Sigmoid colon (tissue), 7 donors: ENCODE measurements at places on chromosomes 5 and 9.

- no peaks in the 10 kb centered on the region for H3K4me1 ChIP-seq
- no peak for DNase-seq
- H3K4me3 ChIP-seq: no peak overlapping the region
- H3K27me3 ChIP-seq: no peaks in the 10 kb centered on the region
- H3K27ac ChIP-seq: no peak overlapping the region
Observed at GRCh38 chr5:119032656-119033055, 38.2 kb upstream of the DMXL1 start.

- peaks cover 79% of the 10 kb centered on the region for H3K27me3 ChIP-seq
- H3K27ac ChIP-seq: no peak overlapping the region
- DNase-seq: no peak
- no peak overlapping the region for H3K4me3 ChIP-seq
Observed at GRCh38 chr9:124008303-124008693, 3.3 kb upstream of the LHX2 start.

GRCh38 chr5:177484902-177485549 lies 11.6 kb upstream of the DBN1 start:
- H3K36me3 ChIP-seq: peaks cover 82% of the 10 kb centered on the region
- H3K4me1 ChIP-seq: peaks cover 76% of the 10 kb centered on the region
- DNase-seq: no peak
- no peak overlapping the region for H3K4me3 ChIP-seq

DNA sequence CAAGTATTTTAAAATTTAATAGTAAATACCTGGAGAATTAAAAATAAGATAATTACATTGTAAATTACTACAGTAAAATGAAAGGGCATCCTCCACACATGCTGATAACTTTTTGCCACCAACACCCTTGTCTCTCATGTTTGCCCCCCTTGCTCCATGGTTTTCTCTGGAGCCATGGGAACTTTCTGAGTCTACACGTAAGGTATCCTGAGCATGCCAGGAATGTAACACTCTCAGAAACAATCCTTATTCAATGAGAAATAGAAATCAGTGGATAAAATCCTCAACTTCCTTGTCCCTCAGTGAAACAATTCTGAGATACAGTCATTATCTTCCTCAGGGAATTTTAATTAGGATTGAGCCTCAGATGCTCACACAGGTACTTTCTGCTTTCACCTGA lies 108.9 kb downstream of the IZUMO3 start:
- no peak overlapping the region for H3K27ac ChIP-seq
- H3K27me3 ChIP-seq: no peaks in the 10 kb centered on the region
- no peaks in the 10 kb centered on the region for H3K36me3 ChIP-seq
- no peaks in the 10 kb centered on the region for H3K4me1 ChIP-seq
- no peak overlapping the region for H3K4me3 ChIP-seq
- DNase-seq: no peak

- no peak overlapping the region for H3K27ac ChIP-seq
- H3K27me3 ChIP-seq: no peaks in the 10 kb centered on the region
- no peak for DNase-seq
- H3K4me3 ChIP-seq: no peak overlapping the region
- no peaks in the 10 kb centered on the region for H3K4me1 ChIP-seq
Observed at GRCh38 chr5:29715167-29715566, 1478.3 kb upstream of the CDH6 start.

DNA sequence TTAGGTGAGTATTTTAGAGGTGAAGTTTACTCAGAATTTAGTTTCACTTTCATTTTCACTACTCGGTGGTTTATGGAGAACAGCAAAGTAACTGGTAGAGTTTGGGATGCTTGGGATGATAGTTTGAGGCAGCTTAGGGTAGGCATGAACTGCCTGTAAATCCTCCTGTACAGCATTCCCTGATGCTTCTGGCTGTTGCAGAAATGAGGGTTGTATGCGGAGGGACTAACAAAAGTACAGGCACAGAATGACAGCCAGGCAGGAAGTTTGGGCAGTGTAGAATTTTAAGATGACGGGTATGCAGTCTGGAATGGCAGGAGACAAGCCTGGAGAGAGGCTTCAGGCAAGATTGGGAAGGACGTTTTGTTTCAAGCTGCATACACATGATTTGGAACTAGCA lies 48.0 kb upstream of the FAM120AOS start:
- DNase-seq: no peak
- H3K4me1 ChIP-seq: peaks cover 20% of the 10 kb centered on the region
- H3K27me3 ChIP-seq: no peaks in the 10 kb centered on the region
- peaks cover 24% of the 10 kb centered on the region for H3K36me3 ChIP-seq
- H3K27ac ChIP-seq: peak overlapping the region; percentile 49

GRCh38 chr9:137176302-137177182 lies 4.7 kb upstream of the TMEM210 start:
- no peak for DNase-seq
- H3K36me3 ChIP-seq: peaks cover 28% of the 10 kb centered on the region
- H3K4me3 ChIP-seq: no peak overlapping the region
- H3K4me1 ChIP-seq: no peaks in the 10 kb centered on the region
- H3K27ac ChIP-seq: no peak overlapping the region

DNA sequence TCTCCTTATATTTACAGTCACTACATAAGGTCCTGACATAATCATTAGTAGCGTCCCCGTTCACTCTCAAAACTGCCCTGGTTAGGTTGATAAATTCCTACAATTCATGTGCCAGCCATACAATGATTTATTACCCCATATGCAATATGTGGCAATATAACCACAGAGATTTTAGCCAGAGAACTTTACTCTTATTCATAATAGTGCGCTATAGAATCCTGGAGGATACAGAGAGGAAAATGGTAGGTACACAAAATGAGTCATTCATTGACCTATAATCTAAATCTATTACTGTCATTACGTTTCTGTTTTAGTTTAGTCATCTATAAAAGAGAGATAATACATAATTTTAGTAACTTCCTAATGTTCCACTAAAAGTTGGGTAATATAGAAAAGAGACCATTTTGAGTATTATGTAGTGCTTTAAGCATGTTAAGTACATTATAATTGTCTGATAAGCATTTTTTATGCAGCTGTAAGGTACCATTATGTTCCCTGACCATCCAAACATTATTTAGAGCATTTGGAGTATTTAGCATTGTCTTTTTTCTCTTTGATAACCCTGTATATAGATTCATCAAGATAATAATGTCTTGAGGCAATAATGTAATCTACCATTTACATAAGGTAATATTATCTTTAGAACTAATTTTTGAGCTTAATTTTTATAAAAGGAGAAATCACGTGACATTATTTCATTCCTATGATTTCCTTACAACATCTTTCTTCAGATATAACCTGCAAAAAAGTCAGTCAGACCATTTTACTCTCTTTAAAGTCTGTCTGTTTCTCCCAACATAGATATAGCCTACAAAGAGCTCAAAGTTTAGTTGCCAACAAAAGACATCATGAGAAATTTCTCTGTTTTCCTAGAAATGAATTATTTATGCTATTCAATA lies 655.5 kb upstream of the ZNF608 start:
- no peak for DNase-seq
- no peaks in the 10 kb centered on the region for H3K36me3 ChIP-seq
- H3K27me3 ChIP-seq: no peaks in the 10 kb centered on the region
- H3K27ac ChIP-seq: no peak overlapping the region
- H3K4me3 ChIP-seq: no peak overlapping the region

GRCh38 chr5:68962757-68963484 lies 130.9 kb upstream of the SLC30A5 start:
- H3K4me3 ChIP-seq: no peak overlapping the region
- H3K36me3 ChIP-seq: no peaks in the 10 kb centered on the region
- peak overlapping the region; percentile 49 for H3K27ac ChIP-seq
- no peaks in the 10 kb centered on the region for H3K27me3 ChIP-seq
- peak; percentile 84 for DNase-seq

- no peak overlapping the region for H3K27ac ChIP-seq
- no peaks in the 10 kb centered on the region for H3K4me1 ChIP-seq
- no peaks in the 10 kb centered on the region for H3K36me3 ChIP-seq
- no peaks in the 10 kb centered on the region for H3K27me3 ChIP-seq
- no peak for DNase-seq
Observed at GRCh38 chr5:83414601-83415000, 56.9 kb upstream of the VCAN start.

DNA sequence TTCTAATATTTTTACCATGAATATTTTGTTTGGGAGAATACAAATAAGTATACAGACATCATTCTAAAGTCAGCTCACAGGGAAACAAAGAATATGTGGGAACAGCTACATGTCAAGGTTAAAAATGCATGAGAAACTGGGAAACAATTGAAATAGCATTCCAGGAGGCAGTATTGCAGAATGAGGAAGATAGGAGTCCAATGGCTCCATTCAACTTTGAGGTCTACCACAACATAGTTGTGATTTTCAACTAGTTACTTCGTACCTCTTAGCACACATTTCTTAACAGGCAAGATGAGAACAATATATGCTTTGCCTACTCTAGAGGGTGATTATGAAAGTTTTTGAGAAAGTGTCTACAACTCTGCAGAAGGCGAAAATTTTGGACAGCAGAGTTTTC lies 35.2 kb upstream of the CAST start:
- no peak overlapping the region for H3K27ac ChIP-seq
- no peaks in the 10 kb centered on the region for H3K27me3 ChIP-seq
- no peak overlapping the region for H3K4me3 ChIP-seq
- no peak for DNase-seq

GRCh38 chr5:172593306-172593705 lies 47.8 kb upstream of the NEURL1B start:
- no peaks in the 10 kb centered on the region for H3K4me1 ChIP-seq
- no peaks in the 10 kb centered on the region for H3K27me3 ChIP-seq
- H3K36me3 ChIP-seq: no peaks in the 10 kb centered on the region
- DNase-seq: no peak
- no peak overlapping the region for H3K4me3 ChIP-seq
- no peak overlapping the region for H3K27ac ChIP-seq

GRCh38 chr5:3987867-3988266 lies 392.2 kb downstream of the IRX1 start:
- no peaks in the 10 kb centered on the region for H3K36me3 ChIP-seq
- H3K4me1 ChIP-seq: no peaks in the 10 kb centered on the region
- no peak overlapping the region for H3K4me3 ChIP-seq
- no peaks in the 10 kb centered on the region for H3K27me3 ChIP-seq

DNA sequence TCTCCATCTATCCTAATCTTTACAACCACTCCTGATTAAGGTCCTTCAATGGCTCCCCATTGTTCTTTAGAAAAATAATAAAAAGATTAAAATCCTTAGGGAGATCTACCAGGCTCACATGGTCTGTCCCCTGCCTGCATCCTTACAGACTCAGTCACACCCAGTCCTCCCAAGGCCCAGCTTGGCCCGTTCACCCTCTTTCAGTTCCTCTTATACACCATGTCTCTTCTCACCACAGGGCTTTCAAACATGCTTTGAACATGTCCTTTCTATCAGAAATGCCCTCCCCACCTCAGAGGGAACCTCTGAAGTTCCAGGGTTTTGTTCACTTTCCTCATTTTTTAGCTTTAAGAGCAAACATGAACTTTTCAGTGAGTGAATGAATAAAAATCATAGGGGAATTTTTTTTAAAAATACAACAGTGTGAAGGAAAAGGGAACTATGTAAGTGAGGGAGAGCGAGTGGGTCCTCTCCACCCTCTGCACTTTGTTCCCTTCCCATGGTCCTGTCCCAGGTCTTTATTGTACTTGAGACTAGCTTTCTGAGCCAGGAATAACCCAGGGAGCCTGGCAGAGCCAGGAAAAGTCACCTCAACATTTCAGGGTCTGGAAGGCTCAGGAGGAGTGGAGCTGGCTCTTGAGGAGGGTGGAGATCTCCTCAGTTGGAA lies 55.3 kb downstream of the TRPC7 start:
- H3K4me1 ChIP-seq: no peaks in the 10 kb centered on the region
- no peak for DNase-seq
- no peak overlapping the region for H3K27ac ChIP-seq
- H3K27me3 ChIP-seq: no peaks in the 10 kb centered on the region
- no peaks in the 10 kb centered on the region for H3K36me3 ChIP-seq
- H3K4me3 ChIP-seq: no peak overlapping the region

- H3K4me1 ChIP-seq: peaks cover 41% of the 10 kb centered on the region
- H3K4me3 ChIP-seq: no peak overlapping the region
- H3K27ac ChIP-seq: no peak overlapping the region
- no peaks in the 10 kb centered on the region for H3K36me3 ChIP-seq
- DNase-seq: no peak
- no peaks in the 10 kb centered on the region for H3K27me3 ChIP-seq
Observed at GRCh38 chr5:151700296-151700695, 13.6 kb upstream of the SPARC start.

DNA sequence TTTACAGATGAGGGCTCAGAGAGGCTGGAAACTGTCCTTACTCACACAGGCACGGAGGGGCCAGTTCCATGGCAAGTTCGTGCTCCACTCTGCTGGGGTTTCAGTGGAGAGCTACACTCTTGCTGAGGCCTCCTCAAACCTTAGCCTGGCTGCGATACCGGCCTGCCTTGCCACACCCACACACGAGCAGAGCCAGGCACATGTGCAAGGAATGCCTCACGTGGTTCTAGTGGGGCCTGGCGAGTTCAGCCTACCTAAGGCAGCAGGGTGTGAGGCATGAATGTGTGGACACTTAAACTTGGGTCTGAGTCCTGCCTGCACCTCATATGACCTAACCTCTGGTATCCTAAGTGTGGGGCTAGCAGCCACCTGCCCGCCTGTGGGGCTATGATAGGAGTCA lies 21.5 kb upstream of the PRDM12 start:
- H3K27me3 ChIP-seq: no peaks in the 10 kb centered on the region
- no peak overlapping the region for H3K27ac ChIP-seq
- no peaks in the 10 kb centered on the region for H3K4me1 ChIP-seq
- no peak overlapping the region for H3K4me3 ChIP-seq
- DNase-seq: peak; percentile 40

DNA sequence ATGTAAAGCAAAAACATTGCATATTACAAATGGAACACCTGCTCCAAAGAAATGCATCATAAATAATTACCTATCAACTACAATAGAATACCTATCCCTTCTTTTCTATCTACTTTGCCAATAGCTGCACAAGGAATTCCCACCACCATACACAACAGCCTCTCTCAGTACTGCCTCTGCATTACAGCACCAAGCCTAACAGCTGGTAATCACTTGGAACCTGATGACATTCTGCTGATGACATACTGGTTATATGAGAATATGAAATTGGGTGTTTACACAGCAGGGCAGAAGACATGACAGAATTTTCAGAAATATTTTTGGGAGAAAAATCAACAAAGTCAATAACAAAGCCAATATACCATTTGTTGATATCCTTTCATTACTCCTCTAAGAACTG lies 43.2 kb downstream of the PSMB7 start:
- no peak overlapping the region for H3K27ac ChIP-seq
- no peaks in the 10 kb centered on the region for H3K4me1 ChIP-seq
- no peaks in the 10 kb centered on the region for H3K27me3 ChIP-seq
- H3K4me3 ChIP-seq: no peak overlapping the region

DNA sequence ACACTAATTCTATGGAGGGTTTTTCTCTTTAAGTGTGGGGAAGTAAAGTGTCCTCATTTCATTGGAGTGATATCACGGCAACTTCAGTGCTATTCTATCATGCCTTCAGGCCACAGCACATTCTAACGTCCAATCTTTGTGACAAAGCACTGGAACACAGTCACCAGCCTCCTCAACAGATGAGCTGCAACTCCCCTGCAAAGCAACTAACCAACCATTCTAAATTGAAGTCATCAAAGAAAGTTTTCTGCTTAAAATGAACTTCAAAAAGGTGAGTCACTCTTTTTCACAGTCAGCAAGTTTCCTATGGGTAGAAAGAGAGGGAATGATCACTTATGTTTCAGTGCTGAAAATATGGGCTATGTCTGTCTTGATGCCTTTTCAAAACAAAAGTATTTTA lies 190.8 kb downstream of the ELAVL2 start:
- H3K27me3 ChIP-seq: no peaks in the 10 kb centered on the region
- no peak for DNase-seq
- H3K27ac ChIP-seq: no peak overlapping the region
- H3K36me3 ChIP-seq: no peaks in the 10 kb centered on the region

GRCh38 chr5:113508756-113509155 lies 4.7 kb upstream of the YTHDC2 start:
- H3K27me3 ChIP-seq: no peaks in the 10 kb centered on the region
- no peak for DNase-seq
- no peak overlapping the region for H3K4me3 ChIP-seq
- no peak overlapping the region for H3K27ac ChIP-seq
- H3K36me3 ChIP-seq: no peaks in the 10 kb centered on the region
